ENCODE measurements at places on chromosomes 12 and 14.
A peak's percentile ranks its signal among the peaks of the same experiment; 100 is the strongest.

DNA sequence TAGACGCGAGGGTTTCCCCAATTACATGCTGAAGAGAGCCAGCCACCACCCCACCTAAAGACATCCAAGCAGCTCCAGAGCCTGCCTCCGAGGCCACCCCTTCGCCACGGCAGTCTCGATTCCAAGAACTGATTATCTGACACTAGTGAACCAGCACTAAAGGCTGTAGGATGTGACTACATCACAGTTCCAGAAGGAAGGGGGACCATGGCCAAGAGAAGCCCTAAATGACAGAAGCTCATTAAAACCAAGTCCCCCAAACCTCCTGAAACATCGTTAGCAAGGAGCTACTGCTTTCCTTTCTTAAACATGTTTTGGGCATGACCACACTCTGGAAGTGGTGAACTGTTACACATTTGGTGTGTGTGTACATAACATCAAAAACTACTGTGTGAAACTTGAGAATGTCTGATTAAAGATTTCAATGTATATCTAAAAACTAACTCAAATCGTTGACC lies 88.2 kb downstream of the DUSP16 start:
- no peak for DNase-seq

- peak; percentile 48 for DNase-seq
Observed at GRCh38 chr14:72559202-72559601, 334.7 kb downstream of the DPF3 start.

DNA sequence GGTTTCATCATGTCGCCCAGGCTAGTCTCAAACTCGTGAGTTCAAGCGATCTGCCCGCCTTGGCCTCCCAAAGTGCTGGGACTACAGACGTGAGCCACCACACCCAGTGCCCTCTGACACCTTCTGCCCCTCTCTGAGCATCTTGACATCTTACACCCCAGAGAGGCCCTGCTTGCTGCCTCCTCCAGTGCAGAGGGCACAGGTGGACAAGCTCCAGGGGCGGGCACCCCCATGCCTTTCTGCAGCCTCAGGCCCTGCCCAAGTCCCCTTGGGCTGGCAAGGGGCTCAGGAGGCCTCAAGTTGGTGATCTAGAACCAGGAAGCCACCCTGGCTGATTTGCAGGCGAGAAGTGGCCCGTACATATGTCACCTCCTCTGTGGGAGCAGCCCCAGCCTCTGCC lies 11.2 kb upstream of the SH2B3 start:
- DNase-seq: no peak

GRCh38 chr14:67387195-67387594 lies 24.8 kb downstream of the PLEK2 start:
- DNase-seq: peak; percentile 49

DNA sequence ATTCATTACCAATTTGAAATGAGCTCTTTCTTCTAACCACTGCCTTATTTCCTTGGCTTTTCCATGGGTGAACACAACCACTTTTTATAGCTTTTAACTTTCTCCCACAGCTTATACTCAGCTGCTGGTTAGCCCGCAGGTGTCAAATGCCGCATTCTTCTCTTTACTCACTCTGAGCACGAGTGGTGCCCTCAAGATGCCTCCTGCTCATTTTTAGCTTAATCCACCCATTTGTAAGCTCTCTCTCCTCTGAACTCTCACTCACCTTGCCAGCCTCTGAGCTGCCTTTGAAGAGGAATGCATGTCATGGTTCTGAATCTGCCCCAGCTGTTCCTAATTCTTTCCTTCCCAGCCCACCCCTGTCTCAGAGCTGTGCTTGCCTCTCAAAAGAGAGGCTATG lies 449.4 kb upstream of the PRICKLE1 start:
- no peak for DNase-seq

DNA sequence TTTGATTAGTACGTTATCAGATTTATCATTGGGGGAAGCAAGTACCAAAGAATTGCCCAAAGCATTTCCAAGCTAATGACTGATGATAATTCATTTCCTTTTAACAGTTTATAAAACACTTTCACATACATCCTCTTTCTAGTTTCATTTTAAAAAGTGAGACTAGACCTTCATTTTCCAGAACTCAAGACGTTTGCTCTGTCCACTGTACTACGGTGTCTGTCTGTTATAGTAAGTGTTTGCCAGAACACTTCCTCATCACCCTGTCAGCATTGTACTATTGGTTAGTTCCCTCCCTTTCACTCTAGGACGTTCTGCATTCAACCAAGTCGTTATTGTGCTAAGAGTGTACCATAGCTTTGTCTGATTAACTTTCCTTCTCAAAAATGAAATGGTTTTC lies 81.7 kb upstream of the TMEM263 start:
- no peak for DNase-seq

DNA sequence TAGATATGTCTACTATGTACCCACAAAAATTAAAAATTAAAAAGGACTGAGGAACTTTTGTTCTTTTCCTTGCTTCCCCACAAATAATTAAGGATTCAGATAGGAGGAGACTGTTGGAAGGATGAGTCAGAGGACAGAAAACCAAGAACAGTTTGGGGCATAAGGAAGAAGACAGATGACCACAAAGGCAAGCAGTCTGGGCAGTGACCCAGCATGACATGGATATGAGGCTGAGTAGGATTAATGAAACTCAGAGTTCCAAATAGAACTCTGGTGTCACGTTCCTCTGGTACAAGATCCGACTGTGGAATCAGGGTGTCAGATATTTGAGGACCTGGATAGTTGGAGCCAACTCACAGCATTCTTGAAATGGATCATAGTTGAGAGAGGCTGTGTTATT lies 89.3 kb upstream of the SLC38A4 start:
- DNase-seq: peak; percentile 96

DNA sequence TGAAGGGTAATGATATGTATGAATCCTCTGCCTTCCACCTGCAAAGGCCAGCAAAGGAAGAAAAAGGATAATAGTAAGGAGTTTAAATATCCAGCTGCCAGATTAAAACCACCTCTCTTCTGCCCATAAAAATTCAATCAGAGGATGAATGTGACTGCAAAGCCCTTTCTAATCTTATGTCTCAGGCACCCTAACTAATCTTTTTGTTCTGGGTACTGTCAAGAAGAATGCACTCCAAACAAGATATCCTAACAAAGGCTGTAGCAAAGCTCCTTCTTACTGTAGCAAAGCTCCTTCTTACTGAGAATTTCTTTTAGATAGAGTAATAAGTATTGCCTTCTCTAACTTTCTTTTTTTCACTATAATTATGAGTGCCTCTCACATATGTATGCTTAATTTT lies 91.8 kb downstream of the ST8SIA1 start:
- no peak for DNase-seq

DNA sequence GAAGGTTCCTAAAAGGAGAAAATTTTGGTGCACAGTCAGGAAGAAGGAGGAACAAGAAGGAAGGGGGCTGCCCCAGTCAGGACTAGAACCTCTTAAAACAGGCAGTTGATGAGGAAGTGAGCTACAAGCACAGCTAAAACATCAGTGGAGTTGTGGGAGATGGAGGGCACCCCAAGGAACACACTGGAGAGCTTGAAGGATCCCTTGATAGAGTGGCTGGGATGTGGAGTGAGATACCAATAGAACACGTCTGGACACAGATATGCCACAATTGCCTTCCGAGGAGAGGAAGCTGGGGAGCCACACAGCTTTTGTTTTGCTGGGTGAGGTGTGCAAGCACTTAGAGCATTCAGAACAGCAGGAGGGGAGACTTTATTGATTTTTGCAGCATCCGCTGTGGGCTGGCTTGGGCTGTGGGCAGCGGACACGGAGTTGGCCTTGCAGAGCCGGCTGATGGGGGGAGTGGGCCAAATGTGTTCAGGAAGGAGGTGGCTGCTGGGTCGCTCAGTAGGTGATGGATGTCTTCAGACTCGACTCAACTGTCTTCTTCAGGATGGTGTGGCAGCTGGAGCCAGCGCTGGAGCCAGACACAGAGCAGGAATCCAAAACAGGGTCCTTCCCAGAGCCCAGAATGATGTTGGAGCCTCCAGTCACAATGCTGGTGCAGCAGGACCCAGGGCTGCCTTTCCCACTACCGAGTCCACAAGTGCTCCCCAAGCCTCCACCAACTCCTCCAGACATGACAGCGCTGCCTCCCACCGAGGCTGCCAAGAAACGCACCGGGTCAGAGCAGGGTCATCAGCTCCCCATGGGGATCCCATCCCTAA lies 4.7 kb upstream of the KRT79 start:
- DNase-seq: no peak

- peak; percentile 55 for DNase-seq
Observed at GRCh38 chr12:7729746-7730145, 17.4 kb downstream of the CLEC4C start.

- no peak for DNase-seq
Observed at GRCh38 chr12:94148739-94149118, 352 bp downstream of the PLXNC1 start.

DNA sequence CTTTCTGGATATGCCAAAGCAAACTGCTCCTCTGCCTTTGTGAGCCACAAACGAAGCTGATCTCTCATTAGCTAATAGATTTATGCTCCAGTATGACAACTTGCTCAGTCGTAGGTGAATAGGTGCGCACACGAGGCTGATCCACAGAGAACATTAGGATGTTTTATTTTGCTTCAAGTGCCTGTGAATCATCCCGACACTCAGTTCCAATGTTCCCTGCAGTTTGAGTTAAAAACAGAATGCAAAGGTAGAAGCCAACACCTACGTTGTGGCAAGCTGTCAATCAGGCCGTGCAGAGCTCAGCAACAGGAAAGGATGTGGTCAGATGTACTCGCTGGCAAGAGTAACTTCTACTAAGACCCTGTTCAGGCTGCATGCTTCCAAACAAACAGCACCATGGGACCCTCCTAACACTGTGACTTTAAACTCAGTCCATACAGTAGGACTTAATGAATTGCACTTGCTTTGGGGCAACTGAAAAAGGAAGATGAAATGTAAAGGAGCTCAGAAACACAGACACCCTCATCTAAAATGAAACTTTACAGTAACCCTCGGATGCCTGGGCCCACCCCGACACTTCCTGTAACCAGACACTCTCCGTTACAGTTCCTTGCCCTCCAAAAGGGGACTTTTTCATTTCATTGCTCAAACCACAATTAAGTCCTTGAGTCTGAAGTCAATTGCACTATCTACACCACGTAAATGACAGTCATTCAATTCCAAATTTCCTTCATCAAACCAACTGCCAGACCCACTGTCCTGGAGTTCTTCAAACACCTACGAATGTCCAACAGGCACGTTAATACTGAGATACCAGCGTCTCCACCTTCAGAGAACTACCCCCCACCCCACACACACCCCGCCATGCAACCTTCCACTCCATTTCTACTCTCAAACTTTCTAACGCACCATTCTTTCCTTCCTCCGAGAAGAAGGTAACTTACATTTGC lies 1.6 kb downstream of the CCDC88C start:
- DNase-seq: no peak

DNA sequence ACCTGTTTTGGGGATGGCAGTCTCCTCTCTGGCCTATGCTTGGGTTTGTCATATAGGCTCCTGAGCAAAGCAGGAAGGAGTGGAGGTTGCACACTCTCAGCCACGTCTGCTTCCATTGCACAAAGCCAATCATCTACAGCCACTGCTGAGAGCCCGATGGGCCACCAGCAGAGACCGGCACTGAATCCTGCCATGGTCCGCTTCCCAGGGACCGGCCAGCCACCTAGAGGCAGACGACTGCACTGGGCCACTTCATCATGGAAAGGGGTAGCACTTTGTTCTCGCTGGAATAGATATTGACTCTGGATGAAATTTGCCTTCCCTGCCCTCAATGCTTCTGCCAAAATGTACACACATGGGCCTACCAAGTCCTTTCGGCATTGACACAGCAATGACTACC lies 22.3 kb downstream of the DLK1 start:
- no peak for DNase-seq

GRCh38 chr12:117523971-117524370 lies 162.5 kb upstream of the NOS1 start:
- DNase-seq: no peak

DNA sequence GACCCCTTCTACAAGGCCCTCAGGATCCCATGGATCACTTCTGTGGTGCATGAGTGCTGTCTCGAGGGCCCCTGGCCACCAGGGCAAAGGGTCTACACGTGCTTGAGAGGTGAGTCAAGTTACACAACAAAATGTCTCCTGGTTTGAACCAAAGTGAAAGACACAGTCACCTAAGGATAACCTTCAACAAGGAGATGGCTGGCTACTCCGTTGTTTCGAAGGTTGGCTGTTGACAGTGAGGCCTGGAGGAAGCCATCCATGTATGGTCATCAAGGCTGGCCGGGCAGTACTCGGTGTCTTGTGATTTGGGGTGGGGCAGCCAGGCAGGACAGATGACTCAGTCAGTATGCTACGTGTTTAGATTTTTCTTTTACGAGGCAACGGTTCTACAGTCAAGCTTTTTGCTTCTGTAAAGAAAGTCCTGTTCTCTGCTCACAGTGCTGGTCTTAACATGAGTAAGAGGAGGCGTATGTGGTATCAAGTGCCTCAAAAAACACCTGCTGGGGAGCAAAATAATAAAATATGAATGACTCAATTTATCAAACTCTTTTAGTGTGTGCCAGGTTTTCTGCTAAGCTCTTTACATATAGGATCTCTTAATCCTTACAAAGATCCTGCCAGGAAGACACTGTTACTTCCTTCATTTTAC lies 18.0 kb upstream of the NT5DC3 start:
- peak; percentile 94 for DNase-seq

DNA sequence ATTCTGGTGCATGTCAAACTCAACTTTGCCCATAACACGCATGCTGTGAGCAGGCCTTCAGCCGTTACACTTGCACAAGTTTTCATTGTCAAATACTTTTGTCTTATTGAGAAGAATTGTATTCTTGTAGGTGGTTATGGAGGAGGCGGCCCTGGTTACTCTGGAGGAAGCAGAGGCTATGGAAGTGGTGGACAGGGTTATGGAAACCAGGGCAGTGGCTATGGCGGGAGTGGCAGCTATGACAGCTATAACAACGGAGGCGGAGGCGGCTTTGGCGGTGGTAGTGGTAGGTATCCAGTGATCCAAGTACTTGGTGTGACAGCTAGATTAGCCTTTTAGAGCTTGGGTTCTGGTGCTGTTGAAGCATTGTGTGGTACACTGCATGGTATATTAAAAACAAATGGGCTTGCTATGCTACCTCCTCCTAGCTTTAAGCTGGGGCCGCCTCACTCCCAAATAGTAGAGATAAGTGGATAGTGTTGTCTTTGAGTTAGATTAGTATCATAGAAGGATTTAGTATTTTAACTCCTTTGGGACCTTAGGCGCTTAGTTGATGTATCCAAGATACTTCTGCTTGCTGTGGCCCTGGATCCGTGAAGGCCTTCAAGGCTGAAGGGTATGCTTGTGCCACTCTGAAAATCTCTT lies 2.5 kb downstream of the HNRNPA1 start:
- no peak for DNase-seq

- no peak for DNase-seq
Observed at GRCh38 chr12:42097971-42098370, 46.7 kb downstream of the GXYLT1 start.

Measured in fibroblast of mammary gland (primary cell).